ENCODE measurements at places on chromosomes 11 and 22.

DNA sequence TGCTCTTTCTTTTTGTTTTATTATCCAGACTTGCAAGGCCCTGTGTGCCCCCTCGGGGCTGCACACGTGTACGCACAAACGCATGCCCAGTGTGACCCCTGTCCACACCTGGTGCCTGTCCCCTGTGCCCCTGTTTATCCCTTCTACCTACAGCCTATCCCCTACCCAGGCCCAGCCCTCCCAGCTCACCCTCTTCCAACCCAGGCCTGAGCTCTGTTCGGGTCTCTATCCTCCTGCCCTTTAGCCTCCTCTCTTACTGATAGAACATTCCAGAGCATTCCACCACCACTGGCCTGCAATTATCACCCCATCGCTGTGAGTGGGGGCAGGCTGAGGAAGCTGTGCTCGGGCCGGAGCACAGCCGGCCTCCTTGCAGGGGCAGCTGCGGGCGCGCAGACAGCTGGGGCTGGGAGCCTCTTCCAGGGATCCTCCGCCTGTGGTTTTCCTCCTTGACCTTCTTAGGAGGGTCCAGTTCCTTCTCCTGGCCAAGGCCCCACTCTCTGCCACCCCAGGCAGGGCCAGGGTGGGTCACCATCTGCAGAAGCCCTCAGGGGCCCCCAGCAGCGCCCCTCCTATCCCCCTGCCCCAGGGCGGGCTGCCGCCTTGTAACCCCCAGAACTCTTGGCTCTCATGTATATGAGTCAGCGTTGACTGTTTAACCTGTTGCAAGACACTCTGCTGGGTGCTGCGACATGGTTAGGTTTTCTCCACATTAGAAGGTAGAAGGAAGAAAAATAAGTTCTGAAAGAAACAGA, 41.8 kb upstream of the KCNQ1OT1 start:
- DNase-seq: no peak

GRCh38 chr11:109806205-109806604, 287.0 kb upstream of the ZC3H12C start:
- DNase-seq: no peak

DNA sequence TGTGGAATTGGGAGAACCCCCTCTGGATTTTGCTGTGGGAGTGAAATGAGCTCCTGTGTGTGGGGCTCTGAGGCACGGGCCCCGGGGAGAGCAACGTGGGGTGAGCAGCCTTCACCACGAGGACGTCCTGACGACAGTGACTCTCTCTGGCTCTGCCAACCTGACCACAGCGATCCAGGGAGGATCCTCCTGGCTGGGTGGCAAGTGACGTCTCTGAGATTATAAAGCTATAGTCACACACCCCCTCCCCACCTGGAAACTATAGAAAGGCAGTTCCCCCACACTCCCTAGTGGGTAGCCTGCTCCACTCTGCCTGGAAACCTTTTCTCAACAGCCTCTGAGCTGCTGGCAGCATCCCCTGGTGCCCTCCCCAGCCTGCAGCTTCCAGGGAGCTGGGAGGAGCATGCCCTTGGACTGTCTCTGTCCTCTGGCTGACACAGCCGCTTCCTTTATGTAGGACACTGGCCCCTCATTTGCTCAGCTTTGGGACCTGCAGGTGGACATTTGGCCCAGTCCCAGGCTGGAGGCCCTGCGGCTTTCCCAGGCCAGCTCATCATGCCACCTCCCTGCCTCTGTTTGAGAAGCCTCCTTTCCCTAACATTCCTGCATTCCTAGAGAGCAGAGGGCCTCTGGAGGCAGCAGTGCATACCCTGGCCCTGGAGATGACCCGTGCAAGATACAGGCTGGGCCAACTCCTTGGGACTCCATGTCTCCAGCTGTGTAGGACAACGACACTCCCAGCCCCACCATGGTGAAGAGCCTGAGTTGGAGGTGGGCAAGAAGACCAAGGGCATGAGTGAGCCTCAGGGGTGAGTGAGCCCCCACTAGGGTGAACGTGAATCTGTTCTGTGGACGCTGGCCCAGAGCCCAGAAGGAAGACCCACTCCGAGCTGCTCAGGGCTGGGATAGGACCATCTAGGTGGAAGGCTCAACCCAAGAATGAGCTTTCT, 314.0 kb downstream of the NTM start:
- DNase-seq: peak; percentile 39

GRCh38 chr22:19689408-19689807, 24.9 kb upstream of the SEPTIN5 start:
- no peak for DNase-seq

- DNase-seq: no peak
These were observed 35.9 kb downstream of the LRRC10B start for GRCh38 chr11:61544466-61544865.

DNA sequence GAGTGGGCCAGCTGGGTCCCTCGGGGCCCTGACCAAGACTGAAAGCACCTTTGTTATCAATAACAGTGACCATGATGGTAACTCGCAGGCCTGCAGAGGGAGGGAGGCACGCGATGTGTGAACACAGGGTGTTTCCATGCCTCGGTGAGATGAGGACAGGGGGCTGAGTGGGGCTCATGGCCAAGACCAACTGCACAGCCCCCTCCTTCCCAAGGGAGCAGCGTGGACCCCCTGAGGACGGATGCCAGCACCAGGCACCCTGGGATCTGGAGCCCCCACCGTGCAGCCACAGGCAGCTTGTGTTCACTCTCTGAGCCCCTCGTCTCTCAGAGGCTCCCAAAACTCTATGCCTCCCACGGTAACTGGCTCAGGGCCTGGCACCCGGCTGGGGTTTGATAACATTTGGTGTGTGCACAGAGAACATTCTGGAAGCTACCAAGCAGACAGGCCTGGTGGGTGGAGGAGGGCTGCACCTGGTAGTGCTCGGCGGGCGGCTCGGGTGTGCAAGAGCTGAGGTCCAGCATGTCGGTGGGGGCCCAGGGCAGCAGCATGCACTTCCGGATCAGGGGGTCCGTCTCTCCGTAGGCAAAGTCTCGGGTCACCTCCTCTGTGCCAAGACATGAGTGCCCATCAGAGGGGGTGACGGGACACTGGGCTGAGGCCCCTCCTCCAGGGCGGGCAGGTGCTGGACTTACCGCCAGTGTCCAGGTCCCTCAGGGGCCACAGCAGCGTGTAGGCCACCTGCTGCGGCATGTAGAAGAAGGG, 7.6 kb downstream of the TTLL12 start:
- no peak for DNase-seq

GRCh38 chr11:789943-790342, at the start of gene CEND1:
CEND1 (minus strand) TSS chr11:790090; CDS start chr11:788576, 1,514 bp downstream.
- DNase-seq: peak; percentile 79

GRCh38 chr22:24115247-24116207, 65.8 kb upstream of the SUSD2 start:
- no peak for DNase-seq

DNA sequence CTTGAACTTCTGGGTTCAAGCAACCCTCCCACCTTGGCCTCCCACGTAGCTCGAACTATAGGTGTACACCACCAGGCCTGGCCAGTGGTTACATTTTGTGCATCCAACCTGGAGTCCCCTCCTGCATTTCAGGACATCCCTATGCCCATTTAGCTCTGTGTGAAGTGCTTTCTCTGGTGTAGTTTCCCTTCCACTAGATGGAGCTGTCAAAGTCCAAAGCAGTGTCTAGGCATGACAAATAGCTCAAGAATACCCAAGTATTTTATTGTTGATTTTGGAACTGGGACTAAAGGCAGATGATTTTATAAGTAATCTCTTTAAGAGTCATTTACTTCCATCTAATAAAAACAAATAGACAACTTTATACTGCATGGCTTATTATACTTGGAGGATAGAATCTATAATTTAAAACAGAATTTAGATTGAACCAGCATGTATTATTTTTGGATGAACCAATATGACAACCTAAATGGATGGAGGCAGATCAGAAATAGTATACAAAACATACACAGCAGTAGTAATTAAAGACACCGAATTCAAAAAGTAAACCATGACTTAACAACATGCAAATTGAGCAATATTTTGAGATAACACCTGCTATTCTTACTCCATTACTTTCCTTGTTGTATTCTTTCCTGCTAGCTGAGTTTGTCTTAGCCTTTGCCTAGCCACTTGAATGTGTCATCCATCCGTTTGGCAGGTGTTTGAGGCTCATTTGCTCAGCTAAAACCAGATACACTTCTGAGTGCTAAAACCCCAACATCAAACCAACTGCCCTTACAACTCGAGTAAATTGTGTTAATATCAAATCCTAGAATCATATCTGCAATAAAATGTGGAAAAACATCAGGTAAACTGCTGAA, 37.7 kb downstream of the EIF4ENIF1 start:
- no peak for DNase-seq

GRCh38 chr22:36397131-36398093, 9.6 kb upstream of the MYH9 start:
- no peak for DNase-seq

DNA sequence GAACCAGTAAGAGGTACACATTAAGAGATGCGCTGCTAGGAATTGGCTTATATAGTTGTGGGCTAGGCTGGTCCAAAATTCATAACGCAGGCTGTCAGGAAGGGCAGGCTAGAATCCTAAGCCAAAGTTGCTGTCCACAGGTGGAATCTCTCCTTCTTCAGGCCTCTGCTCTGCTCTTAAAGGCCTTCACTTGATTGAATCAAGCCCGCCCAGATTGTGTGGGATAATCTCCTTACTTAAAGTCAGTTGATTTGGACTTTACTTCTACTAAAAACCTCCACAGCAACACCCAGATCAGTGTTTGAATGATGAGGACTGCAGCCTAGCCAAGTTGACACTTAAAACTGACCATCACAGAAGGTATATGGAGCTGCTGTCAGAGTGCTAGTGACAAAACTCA, 68.8 kb downstream of the LRRC32 start:
- DNase-seq: no peak

GRCh38 chr11:131724436-131724975, 354.1 kb downstream of the NTM start:
- no peak for DNase-seq

- DNase-seq: peak; percentile 34
These were observed 29.6 kb downstream of the RTN4R start for GRCh38 chr22:20238536-20238900.

DNA sequence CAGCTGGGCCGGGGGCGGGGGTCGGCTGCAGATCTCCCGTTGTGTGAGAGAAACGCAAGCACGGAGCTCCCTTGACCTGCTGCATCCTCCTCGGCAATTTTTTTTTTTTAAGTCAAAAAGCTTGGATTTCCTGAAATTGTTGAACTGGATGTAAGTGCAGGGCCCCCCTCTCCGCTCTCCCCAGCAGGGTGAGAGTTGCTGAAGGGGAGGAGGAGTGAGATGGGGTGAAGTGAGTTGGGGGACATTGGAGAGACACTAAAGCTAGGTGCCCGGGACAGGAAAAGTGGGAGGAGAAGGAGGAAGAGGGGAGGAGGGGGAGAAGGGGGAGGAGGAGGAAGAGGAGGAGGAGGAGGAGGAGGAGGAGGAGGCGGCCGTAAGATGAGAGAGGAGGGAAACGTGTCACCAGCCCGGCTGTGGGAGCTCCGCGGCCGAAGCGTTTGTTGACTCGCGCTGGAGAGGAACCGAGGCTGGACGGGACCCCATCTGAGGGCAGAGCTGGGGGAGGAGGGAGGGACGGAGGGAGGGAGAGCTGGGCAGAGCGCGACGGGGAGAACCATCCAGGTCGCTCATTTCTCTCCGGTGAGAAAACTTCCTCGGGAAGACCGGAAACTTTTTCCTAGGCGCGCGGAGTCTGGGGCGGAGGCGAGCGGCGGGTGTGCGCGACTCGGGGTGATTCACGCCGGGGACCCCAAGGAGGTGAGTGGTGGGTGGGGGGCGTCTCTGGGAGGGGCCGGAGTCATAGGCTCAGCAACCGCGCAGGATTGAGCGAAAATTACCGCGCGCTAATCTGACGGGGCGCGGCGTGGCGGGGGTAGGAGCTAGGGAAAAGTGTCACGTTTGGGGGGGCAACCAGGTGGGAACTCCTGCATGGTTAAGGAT, 80.2 kb downstream of the PRR5L start:
- DNase-seq: peak; percentile 64

DNA sequence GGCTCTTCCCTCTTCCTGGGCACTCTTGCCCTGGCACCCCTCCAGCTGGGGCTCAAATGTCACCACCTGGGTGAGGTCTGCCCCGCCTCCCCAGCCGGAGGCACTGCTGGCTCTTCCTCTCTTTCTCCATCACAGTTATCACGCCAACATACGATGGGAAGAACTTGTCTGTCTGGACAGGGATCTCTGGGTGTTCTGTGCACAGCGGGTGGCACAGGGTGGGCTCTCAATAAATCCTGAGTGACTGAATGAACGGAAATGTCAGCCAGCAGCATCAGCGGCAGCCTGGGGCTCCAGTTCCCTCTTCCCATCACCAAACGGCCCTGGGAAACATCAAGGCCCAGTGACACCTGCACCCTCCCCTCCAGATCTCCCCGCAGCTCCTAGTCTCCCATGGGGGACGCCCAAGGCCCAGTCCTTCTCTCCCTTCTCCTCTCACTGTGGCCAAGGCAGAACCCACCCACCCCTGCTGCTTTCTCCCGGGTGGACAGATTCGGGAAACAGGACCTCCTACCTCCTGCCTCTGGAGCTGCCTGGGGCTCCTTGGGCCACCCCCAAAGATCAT, 440 bp upstream of the SLC25A45 start:
- no peak for DNase-seq

GRCh38 chr11:130396965-130397364, 31.4 kb downstream of the ADAMTS8 start:
- DNase-seq: no peak

DNA sequence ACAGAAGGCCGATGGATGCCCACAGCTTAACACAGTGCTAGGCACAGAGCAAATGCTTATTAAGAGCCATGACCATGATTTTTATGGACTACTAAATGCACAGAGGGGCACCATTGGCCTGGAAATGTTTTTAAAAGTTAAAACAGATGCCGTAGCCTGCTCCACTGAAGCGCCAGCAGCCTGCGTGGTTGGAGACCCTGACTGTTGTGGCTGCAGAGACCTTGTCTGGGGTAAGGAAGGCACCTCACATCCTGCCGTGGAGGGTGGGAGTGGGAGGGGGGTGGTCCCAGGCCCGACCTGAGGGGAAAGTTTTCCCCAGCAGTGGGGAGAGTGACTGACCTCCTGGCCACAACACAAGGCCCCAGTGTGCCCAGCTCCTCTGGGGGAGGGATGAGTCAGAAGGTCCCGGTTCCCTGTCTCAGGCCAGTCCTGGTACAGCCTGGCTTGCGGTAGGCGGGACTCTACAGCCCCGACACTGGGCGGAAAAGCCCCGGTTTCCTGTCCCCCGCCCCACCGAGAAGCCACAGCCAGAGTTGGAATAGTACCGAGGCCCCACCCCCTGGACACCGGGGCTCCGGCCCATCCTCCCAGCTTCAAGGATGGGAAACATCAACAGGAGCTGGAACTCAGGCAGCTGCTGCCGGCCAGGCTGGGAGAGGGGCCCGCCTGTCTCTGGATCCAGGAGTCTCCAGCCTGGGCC, 7.0 kb downstream of the CHST1 start:
- peak; percentile 50 for DNase-seq

DNA sequence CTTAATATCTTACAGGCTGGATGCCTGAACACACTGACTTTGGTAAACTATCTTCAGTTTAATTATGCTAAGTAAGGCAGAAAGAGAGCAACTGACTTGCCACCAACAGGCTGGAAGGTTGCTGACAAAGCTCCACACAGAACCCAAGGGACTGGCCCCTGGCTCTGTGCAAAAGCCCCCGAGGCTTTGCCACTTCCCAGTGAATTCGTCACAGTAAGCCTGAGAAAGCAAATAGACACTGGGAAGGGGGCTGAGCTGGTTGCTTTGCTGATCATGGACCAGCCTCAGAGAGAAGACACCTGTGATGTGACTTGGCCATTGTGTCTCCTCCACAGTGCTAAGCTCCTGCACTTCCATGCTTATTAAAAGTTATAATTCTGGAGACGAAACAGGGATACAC, 91.7 kb downstream of the BLID start:
- DNase-seq: no peak
